Mesothelial cell of epicardium (in vitro differentiated cells): ENCODE measurements at places on chromosomes 1 and 21.

DNA sequence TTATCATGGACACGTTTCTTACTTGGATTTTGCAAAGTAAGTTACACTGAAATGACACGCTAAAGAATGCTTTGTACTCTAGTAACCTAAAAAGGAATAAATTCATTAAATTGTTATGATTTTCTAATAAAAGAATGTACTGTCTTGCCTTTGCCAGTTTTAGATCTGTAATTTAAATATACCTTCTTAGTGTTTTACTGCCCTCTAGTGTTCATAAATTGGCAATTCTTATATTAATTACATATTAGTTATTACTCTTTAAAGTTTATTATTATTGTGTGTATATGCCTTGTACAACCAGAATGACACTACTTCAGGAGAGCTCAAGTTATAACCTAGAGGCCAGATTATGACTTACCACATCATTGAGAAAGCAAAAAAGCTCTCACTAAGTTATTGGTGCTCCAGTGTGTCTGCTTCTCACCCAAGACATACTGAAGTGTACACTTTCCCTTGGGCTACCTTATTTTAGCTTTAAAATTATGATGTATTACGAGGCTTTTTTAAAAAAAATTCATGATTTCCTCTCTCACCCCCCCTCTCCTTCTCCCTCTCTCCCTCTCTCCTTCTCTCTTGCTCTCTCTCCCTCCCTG, 169.9 kb downstream of the HS2ST1 start:
- no peak for DNase-seq

DNA sequence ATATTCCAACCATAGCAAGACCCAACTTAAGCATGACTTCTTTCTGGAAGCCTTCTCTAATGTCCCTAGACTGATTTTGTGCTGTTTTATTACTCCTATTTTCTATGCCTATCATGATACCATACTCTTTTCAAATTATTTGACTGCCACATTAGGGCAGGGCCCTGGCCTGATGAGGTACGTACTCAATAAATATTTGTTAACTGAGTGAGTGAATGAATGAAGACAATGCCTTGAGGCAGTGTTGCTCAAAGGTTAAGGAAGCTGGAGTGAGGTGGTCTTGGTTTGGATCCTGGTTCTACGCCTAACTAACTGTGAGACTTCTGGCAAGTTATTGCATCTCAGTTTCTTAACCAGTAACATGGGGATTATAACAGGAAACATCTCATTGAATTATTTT, 38.3 kb upstream of the BACH1 start:
- DNase-seq, result no peak

- no peak for DNase-seq
These were observed 22.1 kb downstream of the PTPRU start for GRCh38 chr1:29258189-29258975.

DNA sequence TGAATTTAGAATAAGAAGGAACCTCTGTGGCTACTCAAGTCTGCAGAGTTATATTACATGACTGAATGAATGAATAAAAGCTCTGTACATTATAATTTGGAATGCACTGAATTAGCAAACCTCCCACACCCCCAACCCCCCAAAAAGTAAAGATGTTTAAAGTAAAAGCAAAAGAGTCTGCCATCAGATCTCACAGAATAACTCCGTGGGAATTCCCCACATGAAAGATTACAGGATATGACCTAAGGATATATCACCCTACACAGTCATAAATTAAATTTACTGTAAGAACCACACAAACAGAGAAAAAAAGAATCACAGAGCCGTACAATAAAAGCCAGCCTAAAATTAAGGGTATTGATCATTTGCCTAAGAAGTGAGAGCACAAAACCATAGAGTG, 587.3 kb downstream of the PTPRC start:
- DNase-seq, result no peak

GRCh38 chr1:241479294-241479693, 40.3 kb downstream of the FH start:
- no peak for DNase-seq

DNA sequence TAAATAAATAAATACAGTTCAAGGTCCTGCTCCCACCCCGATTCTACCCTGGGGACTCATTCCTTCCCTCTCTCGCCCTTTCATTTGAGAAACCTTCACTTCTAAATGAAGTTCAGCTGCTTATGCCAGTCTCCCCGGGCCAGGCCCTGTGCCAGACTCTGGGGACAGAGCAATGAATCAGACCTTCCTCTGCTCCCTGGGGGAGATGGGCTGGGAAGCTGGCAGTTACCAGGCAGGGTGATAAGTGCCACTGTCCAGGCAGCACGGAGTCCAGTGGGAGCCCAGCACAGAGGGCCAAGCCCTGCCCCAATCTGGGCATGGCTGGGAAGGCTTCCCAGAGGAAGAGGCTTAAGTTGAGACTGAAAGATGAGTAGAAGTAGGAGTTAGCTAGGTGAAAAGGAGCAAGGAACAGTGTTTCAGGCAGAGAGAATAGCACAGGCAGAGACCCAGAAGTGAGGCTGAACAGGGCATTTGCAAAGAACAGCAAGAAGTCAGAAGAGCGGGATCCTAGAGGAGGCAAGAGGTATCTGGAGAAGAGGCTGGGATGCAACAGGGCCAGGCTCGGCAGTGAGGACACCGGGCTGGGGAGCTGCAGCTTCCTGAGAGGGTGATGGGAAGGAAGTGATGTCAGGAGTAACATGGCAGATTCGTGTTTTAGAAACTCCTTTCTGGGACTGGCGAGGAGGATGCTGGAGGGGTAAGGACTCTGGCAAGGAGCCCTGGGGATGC, 13.5 kb downstream of the KCNQ4 start:
- no peak for DNase-seq

DNA sequence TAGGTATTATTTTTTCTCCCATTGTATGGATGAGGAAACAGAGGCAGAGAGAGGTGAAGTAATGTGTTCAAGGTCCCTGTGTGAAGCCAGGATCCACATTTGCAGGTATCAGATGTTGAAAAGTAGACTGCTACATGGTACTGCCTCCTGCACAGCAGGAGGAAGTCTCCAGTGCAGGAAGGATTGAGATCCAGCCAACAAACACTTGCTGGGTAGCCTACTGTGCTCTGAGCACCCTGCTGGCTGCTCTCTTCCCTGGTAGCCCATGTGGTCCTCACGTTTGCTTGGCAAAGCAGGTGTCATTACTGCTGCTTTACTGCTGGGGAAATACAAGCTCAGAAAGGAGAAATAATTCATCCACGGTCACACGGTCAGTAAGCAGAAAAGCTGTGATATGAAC, 21.3 kb upstream of the GRIK3 start:
- no peak for DNase-seq

- no peak for DNase-seq
These were observed 51.9 kb upstream of the CD34 start for GRCh38 chr1:207962716-207963426.

GRCh38 chr1:229480495-229480894, 27.6 kb downstream of the NUP133 start:
- no peak for DNase-seq

- DNase-seq, result peak; percentile 55
These were observed 14.0 kb downstream of the RNF187 start for GRCh38 chr1:228500901-228501871.

- DNase-seq, result no peak
These were observed 4.3 kb downstream of the CR2 start for GRCh38 chr1:207458414-207458813.

DNA sequence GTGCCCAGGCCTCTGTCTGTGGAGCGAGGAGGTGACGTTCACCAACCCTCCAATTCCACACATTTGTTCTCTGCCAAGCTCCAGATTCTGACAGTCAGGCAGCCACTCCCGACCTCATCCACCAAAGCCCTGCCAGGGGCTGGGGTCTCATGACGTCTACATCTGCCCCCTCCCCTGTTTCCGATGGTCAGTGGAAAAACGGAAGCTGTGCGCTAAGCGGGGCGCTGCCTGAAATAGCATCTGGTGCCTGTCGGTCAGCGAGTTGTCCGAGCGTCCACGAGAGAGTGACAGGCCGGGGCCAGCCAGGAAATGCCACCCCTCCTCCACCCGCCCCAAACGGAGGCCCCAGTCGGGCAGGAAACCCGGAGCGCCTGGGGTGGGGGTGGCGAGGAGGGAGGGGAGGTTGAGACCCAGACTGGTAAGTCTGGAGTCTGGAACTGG, 3.2 kb upstream of the TAL1 start:
- DNase-seq, result no peak

- no peak for DNase-seq
These were observed 171.7 kb upstream of the ST6GALNAC5 start for GRCh38 chr1:76695535-76695934.
